ENCODE measurements at places on chromosomes 12 and 14. TPM values are rescaled to one million over a fixed set of nuclear protein-coding genes. Genes with fewer than 3 reads are reported as not detected.

DNA sequence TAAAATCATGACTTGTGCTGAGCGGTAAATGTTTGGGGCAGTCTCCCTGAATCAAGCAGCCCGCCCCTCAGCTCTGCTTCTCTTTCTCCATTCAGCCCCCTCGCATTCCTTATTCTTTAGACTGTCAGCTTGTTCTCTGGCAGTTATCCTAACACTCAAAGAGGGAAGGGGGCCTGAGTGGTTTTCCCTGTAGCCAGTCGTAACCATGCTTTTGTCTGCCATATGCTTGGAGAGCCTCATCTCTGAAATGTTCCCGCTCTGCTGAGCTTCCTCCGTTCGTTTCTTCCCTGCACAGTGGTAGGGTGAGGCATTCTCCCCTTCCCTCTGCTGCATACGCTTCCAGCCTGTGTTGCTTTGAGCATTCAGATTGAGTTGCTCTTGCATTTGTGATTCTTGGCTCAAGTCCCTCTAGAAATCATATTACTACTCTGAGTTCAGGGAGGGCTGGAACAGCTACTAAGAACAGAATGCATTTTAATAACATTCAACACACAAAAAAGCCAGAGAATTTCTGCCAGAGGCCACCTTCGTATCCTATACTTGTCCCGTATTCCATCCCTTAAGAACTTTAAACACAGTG lies 119.7 kb downstream of the FBXL14 start:
- DNase-seq = no peak

- DNase-seq = no peak
These were observed 68.6 kb downstream of the ACSS3 start for GRCh38 chr12:81146228-81147225.

GRCh38 chr14:21721504-21721903 lies 47.9 kb upstream of the OR4E1 start:
- no peak for DNase-seq

GRCh38 chr12:113766131-113766878 lies 199.8 kb downstream of the RBM19 start:
- peak; percentile 81 for DNase-seq

DNA sequence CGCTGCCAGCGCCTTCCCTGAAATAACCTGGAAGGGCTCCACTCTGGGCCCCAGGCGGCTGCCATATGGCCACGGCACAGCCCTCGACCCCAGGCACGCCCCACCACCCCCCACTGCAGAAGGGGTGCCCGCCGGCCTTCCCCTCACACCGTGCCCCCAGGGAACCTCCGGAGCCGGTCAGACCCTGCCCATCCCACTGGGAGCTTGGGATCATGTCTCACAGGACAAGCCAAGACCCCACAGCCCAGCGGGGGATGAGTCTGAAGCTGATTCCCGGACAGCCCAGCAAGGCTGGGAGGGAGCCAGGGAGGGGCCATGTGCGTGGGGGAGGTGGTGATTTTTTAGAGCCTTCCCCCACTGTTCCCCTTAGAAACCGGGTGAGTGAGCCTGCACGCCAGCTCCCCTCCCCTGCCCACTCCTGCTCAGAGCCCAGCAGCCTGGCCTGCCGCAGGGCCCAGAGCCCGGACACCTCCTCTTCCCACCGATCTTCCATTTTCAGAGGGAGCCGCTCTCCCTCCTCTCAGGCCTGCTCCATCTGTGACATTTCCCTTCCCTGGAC lies 1.4 kb downstream of the RIMBP2 start:
- no peak for DNase-seq

DNA sequence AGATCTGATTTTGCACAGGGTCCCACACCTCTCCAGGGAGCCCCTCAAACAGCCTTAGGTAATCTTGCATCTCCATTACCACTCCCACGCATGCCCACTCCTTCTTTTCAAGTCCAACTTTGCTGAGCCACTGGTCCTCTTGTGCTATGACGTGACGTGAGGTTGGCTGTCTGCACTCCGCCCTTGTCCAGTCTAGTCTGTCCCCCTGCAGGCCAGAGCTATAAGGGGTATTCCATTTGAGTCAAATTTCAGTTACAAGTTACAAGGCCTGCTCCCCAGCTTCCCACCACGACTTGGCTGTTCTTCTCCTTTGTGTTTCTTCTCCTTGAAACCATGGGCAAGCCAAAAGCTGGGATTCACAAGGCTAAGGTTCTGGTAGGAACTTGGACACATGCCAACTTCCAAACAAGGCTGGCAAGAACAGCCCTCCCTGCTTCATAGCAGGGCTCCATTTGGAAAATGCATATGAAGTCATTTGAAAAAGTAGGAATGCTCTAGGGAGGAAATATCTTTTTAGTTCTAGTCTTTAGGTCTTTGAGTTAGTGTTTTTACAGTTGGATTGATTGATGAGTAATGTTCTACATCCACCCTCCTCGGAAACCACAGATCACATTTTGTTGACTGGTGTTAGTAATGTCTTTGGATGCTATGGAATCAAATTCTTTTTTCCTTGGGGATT lies 49.1 kb downstream of the KCNA1 start:
- no peak for DNase-seq

- DNase-seq = no peak
These were observed 378.8 kb downstream of the MED13L start for GRCh38 chr12:115898670-115899069.

DNA sequence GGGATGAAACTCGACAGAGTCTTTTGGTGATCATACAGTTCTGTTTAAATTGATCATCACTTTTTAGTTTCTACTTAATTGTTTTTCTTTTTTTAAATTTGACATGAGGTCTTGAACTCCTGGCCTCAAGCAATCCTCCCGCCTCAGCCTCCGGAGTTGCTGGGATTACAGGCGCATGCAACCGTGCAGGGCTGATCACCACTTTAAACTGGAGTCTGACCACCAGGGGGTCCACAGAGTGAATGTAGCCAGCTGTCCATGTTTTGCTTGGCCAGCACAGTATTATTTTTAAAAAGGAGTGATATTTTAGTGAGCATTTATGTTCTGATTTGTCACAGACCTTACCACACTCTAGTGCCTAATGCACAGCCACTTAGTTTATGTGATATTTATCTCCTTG lies 10.7 kb downstream of the DAAM1 start:
- no peak for DNase-seq

DNA sequence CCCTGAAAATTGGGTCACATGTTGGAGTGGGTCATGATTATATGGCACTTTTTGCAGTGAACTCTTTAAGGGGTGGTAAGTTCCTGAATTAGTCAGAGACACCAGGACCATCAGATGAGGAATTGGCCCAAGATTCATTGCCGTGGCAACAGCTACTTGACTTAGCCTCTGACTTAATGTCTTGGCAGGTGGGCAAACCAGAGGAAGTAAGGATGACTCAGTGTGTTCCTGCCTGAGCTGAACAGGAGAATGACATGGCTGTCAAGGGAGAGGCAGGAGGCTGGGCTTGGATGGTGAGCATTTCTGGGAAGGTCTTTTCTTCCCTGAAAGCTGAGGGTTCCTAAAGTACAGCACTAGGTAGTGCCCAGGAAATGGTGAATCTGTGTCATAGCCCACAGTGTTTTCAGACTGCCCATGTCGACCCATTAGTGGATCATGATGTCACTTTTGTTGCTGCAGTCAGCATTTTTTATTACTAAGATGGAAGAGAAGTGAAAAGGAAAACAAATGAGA lies 170.1 kb upstream of the PWP1 start:
- DNase-seq = no peak

DNA sequence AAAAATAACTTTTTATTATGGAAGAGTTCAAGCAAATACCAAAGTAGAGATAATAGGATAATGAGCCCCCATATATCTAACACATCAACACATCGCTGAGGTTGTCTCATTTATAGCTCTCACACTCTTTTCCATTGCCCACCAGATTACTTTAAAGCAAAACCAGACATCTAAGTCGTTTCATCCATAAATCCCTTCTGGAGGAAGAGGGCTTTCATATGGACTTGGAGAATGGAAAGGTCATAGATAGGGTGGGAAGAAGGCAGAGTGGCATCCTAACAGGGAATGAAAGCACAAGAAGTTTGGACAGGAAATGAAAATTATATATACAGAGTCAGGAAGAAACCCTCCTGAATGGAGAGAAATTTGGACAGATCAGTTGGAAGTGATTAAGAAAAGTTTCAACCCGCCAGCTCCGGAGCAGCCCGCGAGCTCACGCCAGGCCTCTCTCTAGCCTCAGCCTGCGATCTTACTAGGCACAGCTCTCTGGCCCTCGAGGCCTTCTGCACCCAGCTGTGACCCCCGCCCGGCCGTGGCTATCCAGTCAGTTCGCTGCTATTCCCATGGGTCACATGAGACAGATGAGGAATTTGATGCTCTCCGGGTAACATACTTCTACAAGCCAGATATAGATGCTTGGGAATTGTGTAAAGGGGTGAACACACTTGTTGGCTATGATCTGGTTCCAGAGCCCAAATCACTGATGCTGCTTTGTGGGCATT lies 48.4 kb upstream of the NID2 start:
- DNase-seq = no peak

- no peak for DNase-seq
These were observed 627 bp downstream of the TESC start for GRCh38 chr12:117098361-117099217.

DNA sequence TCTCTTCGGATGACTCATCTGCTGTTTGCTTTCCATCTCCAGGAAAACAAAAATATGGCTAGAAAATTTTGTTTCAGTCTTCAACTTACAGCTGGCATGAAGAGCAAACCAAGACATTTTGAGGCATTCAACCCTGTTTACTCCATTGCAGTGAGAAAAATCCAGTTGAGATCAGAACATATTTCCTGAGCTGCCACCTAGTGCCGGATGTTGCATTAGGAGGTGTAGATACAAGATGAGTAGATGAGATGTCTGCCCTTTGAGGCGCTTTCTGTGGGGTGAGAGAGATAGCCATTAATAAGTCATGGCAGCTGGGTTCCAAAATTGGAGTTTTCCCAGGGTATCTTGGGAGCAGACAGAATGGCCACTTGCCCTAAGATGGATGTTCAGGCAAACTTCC lies 171.1 kb downstream of the PRKCH start:
- no peak for DNase-seq

DNA sequence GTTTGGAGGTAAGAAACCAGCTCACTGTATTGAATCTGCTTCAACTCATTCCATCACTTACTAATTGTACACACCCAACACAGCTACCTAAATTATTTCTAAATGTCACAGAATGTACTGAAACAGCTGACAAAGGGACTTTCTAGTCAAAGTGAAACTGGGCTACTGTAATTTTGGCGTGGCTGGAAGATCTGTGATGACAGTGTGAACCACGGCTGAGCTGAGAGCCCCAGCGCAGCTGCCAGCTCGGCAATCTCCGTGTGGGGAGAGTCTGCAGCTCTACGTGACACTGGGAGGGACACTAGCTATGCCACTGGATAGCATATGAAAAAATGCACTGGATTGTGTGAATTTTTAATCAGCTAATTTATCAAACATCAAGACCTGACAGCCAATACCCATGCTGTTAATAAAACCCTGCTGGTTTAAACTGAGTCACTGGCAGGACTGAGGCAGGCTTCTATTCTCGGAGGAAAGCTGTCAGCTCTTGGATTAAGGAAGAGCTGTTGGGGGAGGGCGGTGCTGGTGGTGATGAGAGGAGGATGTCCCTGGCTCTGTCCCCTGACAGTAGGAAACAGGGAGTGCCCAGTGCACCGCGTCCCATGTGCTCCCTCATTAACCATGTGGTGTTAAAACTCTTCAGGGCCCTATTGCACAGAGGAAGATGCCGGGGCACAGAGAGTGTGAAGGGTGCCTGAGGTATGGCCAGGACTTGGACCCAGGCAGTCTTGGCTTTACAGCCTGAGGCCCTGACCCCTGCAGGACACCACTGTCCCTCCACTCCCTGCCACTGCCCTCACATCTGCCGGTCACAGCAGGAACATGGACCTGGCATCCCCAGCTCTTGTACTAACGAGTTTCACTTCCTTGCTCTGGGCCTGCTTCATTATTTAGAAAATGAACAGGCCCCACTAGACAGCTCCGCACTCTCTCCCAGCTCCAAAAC lies 13.3 kb downstream of the SLC15A4 start:
- DNase-seq = no peak

The NANOG gene
- polyA plus RNA-seq = 0.10 TPM

The SLC8A3 gene
- polyA plus RNA-seq = 0.42 TPM

The CCDC198 gene
- 90.7 TPM for polyA plus RNA-seq

The GYS2 gene
- 0.03 TPM for polyA plus RNA-seq

Measured in large intestine (tissue), 12 donors.